B cell (primary cell): ENCODE measurements at places on chromosomes 3 and 15.

GRCh38 chr3:148360051-148360450, 337.7 kb upstream of the AGTR1 start:
- H3K27ac ChIP-seq, result no peak overlapping the region
- no peak overlapping the region for H3K4me3 ChIP-seq
- no peaks in the 10 kb centered on the region for H3K4me1 ChIP-seq
- H3K27me3 ChIP-seq, result no peaks in the 10 kb centered on the region

DNA sequence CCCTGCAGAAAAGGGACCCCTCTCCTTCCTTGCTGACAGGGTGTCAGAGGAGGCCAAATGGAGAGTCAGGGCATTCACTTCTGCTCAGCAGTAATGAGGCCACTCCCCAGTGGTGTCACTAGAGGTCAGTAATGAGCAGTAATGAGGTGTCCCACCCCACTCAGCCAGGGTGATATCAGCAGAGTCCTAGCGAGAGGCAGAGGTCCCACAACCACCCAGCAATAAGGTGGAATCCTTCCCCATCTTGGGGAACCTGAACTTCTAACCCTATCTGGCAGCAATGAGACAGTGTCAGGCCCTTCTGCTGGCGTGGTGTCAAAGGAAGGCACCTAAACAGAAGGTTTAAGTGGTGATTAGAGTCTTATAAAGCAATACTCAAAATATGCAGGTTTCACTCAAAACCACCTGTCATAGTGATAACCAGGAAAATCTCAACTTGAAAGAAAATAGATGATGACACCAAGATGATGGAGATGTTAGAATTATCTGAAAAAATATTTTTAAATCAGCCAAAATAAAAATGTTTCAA, 12.9 kb downstream of the OCA2 start:
- H3K36me3 ChIP-seq, result no peaks in the 10 kb centered on the region
- no peak overlapping the region for H3K27ac ChIP-seq
- no peak overlapping the region for H3K4me3 ChIP-seq
- H3K27me3 ChIP-seq, result peaks cover 21% of the 10 kb centered on the region

- H3K4me1 ChIP-seq, result no peaks in the 10 kb centered on the region
- no peaks in the 10 kb centered on the region for H3K27me3 ChIP-seq
- H3K36me3 ChIP-seq, result no peaks in the 10 kb centered on the region
- DNase-seq, result no peak
- no peak overlapping the region for H3K27ac ChIP-seq
These were observed 32.8 kb upstream of the ZNF385D start for GRCh38 chr3:21783839-21784238.

GRCh38 chr3:69538281-69538680, 152.4 kb upstream of the FRMD4B start:
- peaks cover 7% of the 10 kb centered on the region for H3K27me3 ChIP-seq
- H3K4me1 ChIP-seq, result no peaks in the 10 kb centered on the region
- DNase-seq, result no peak
- H3K36me3 ChIP-seq, result no peaks in the 10 kb centered on the region

- no peaks in the 10 kb centered on the region for H3K27me3 ChIP-seq
- H3K4me3 ChIP-seq, result no peak overlapping the region
- DNase-seq, result no peak
- no peaks in the 10 kb centered on the region for H3K4me1 ChIP-seq
- no peak overlapping the region for H3K27ac ChIP-seq
- H3K36me3 ChIP-seq, result no peaks in the 10 kb centered on the region
These were observed 36.0 kb upstream of the PRTG start for GRCh38 chr15:55778932-55779331.

- DNase-seq, result no peak
- H3K27me3 ChIP-seq, result no peaks in the 10 kb centered on the region
- H3K4me3 ChIP-seq, result no peak overlapping the region
- H3K27ac ChIP-seq, result no peak overlapping the region
- no peaks in the 10 kb centered on the region for H3K36me3 ChIP-seq
- H3K4me1 ChIP-seq, result no peaks in the 10 kb centered on the region
These were observed 371.7 kb upstream of the CNTN6 start for GRCh38 chr3:721086-721485.

DNA sequence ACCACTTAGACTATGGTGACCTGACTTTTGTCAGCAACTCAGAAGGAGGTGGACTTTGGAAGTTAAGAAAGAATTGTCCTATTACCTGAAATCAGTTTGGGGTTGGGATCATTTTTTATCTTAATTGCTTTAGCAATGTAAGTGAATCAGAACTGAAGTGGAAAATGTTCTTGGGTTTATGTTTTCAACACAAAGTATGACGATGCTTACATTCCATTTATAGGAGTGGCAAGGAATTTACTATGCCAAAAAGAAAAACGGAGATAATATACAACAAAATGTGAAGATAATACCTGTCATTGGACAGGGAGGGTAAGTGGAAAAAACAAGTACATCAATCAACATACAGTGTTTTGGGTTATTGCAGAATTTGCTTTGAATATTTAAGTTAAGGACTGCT, 116.1 kb downstream of the PDE8A start:
- H3K27ac ChIP-seq, result no peak overlapping the region
- H3K36me3 ChIP-seq, result peaks cover 9% of the 10 kb centered on the region
- H3K4me3 ChIP-seq, result no peak overlapping the region
- no peak for DNase-seq

DNA sequence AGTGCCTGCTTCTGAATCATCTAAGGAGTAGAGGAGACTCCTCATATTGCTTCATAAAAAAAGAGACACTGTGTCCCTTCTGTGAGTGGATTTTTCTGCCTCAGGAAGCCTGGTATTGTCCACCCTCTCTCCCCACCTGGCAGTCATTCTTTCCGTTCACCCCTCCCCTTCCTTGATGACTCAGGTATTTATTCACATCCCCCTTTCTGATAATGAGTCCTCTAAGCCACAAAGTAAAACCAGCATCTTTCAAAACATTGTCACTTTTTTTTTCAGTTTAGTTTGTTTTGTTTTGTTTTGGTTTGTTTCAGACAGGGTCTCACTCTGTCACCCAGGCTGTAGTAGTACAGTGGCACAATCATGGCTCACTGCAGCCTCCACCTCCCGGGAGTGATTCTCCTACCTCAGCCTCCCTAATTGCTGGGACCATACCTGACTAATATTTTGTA, 65.2 kb upstream of the UBE2E1 start:
- DNase-seq, result no peak
- no peaks in the 10 kb centered on the region for H3K36me3 ChIP-seq

DNA sequence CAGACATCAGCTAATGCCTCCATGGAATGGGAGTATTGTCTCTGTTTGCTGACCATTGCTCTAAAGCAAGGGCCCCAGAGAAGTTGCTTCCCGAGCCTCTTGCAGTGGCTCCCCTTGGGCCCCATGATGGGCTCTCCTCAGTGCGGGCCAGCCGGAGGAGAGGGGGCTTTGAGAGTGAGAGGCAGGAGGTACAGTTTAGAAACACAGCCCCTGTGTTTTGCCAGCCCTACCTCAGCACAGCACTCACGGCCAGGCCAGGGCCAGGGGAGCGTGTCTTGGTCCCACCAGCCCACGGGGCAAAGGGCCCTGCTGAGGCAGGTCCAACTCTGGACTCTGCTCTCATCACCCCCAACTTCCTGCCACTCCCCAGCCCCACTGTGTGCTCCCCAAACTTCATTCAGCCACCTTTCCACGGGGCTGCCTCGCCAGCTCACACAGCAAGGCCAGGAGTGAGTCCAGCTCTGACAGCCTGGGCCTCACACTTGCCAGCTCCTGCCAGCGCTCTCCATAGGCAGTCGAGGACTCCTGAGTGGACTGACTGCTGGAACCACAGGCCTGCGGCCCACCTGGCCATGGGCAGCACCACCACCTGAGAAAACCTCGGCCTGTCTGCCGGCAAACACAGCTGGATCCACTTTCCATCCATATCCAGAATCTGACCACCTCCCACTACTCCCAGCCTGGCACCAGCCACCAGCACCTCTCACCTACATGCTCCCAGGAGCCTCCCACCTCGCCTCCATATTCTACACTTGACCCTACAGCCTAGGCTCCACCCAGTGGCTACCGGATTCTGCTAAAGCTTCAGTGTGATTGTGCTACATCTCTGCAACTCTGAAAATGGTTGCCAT, 99.0 kb downstream of the TLE3 start:
- H3K27me3 ChIP-seq, result no peaks in the 10 kb centered on the region
- no peaks in the 10 kb centered on the region for H3K36me3 ChIP-seq
- DNase-seq, result no peak
- H3K4me1 ChIP-seq, result peaks cover 52% of the 10 kb centered on the region
- no peak overlapping the region for H3K27ac ChIP-seq

- H3K4me1 ChIP-seq, result no peaks in the 10 kb centered on the region
- no peaks in the 10 kb centered on the region for H3K27me3 ChIP-seq
- no peak for DNase-seq
These were observed 72.4 kb downstream of the TBC1D2B start for GRCh38 chr15:78004919-78005634.

GRCh38 chr3:70754314-70754713, 441.9 kb upstream of the MDFIC2 start:
- no peak for DNase-seq
- H3K27ac ChIP-seq, result no peak overlapping the region
- H3K4me1 ChIP-seq, result no peaks in the 10 kb centered on the region
- H3K27me3 ChIP-seq, result no peaks in the 10 kb centered on the region
- no peaks in the 10 kb centered on the region for H3K36me3 ChIP-seq
